ENCODE measurements at places on chromosomes 16 and 17.
A peak's percentile ranks its signal among the peaks of the same experiment; 100 is the strongest.

DNA sequence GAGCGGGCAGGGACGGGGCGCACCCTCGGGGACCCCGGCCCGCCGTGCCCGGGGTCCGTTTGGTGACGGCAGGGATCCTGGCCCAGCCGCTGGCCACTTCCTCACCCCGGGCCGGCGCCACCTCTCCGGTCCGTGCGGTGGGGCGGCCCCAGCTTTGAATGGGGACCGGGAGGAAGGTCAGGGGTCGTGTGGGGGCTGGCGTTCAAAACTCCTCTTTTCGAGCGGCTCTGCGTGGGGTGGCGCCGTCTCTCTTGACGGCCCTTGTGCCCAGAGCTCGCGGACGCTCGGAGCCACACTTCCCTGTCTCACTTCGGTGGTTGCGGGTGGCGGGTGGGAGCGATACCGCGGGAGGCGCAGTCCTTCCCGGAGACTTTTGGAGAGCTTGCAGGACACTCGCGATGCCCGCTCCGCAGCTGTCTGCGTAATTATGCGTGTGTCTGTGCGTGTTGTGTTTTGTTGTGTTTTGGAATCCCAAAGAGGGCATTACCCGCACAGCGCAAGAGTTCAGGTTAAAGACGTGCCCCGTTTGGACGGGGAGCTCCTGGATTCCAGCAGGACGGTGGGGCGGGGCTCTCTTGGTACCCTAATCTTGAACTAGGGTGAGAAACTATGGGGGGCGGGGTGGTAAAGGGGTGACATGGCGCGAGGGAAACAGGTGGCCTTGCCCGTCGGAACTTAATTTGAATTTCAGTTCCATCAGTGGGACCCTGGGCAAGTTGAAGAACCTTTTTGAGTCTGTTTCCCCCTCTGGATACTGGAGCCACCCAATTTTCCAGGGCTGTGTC is 637 bp downstream of the PLCG2 start:
- DNase-seq = no peak

DNA sequence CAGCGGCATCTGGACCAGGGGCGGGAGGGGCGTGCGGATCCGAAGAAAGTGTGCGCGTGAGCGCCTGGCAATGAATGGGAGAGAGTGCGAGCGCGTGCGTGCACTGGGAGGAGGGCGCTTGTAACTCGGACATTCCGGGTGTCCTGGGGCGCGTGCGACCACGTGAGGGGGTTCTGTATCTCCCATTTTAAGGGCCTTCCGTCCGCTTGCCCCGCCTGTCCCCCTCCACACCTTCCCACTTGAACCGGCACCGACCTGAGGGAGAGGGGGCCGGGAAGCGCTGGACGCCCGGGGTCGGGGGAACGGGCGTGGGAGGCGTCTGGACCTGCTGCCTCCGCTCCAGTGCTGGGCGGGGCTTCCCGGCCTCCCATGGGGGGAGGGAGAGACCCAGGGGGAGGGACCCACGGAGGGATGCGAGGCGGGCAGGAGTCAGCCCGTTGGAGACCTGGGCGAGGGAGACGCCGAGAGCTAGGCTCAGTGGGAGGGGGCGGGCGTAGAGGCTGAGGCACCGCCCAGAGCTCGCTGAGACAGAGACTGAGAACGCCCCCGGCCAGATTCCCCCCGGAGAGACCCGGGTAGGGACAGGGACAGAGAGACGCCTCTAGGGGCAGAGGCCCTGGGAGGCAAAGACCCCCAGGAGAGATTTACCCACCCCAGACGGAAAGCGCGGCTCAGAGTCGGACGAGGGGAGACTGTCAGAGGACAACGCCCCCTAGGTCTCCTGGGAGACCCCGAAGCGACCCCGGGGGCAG is at the start of gene KREMEN2:
KREMEN2 (plus strand) TSS at position 553 of the 752 bp plus-strand sequence. CDS start 246 bp downstream, outside the sequence.
- no peak for DNase-seq

DNA sequence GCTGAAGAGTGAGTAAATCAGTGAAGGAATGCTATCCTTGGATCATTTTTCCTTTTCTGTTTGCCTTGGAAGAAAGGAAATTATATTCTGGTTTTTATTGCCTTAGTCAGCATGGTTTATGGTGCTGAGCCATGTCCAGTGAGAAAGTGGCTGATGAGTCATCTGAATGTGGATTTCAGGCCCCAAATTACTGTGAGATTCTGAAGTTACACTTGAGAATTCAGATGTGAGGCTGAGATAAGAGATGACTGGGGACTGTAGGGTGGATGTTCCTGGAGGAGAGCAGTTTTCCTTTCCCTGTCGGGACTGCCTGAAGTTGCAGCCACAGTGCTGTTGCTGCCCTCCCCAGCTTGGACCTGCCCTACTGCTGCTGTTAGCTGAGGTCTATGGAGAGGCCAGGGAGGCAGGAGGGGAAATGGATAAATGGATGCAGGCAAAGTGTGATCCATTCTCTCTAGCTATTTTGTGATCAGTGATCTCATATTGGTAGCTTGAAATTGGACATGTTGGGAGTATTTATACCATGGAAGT is 4.2 kb upstream of the MAP3K14 start:
- DNase-seq = peak; percentile 97

- peak; percentile 95 for DNase-seq
Observed at GRCh38 chr16:15672514-15673167, 22.6 kb downstream of the NDE1 start.

DNA sequence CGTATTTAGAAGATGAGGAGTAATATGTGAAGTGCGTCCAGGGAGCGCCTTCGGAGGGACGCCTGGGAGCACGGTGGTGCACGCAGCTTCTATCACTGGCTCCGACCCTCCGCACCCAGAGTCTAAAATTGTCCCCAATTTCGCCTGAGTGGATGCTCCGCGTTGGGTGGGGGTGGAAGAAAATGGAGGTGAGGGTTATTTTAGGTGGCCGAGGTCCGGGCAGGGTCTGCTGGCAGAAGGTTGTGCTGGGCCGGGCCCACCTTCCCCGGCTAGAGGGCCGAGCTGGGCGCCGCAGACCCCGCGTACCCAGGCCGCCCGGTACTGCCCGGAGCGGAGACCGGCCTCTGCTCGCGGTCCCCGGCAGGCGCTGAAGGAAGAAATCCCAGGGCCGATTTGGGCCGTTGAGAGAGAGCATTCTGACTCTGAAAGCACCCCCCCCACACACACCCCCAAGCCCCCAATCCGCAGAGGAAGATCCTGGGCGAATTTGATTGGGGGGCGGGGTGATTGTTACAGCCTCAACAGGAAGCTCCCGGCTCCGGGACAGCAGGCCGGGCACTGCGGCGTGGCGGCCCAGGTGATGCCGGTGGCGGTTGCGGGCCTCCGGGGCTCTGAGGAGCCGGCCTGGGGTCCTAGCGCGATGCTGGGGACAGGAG is 3.0 kb downstream of the BAHCC1 start:
- peak; percentile 76 for DNase-seq

DNA sequence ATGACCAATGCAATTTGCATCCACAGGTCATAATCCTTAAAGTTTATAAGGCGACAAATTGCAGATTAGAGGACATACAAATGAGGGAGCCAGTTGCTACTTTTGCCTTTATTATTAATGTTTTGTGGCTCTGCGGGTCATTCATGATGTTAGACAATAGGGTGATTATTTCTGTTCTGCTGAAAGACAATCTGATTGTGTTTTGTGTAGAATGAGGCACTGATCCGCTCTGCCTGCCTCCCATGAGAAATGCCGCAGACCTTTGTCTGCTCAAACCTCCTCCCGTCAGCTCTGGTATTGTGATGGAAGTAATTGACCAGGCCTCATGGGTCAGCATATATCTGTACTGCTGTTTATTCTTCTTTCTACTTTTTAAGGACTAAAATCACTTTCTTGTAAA is 224.9 kb downstream of the PRKCA start:
- DNase-seq = no peak

- DNase-seq = no peak
Observed at GRCh38 chr17:44310609-44311376, 2.4 kb downstream of the RUNDC3A start.

- peak; percentile 50 for DNase-seq
Observed at GRCh38 chr16:48165961-48166578, 10.3 kb upstream of the ABCC12 start.

DNA sequence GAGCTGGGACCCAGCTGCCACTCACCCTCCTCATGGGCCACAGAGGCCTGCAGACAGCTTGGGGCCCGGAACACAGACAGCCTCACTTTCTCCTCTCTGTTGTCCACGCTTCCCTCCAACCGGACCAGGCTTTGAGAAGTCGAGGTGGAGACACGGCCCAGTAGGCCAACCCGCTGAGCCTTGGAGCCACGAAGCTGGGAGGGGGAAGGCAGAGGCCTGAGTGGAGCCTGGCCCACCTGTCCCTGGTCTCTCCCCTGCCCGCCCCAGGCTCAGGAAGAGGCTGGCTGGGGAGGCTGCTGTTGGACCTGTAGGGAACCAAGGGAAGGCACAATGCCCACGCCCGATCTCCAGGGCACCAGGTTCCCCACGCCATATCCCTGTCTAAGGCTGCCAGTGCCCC is 48.1 kb downstream of the RMI2 start:
- no peak for DNase-seq

DNA sequence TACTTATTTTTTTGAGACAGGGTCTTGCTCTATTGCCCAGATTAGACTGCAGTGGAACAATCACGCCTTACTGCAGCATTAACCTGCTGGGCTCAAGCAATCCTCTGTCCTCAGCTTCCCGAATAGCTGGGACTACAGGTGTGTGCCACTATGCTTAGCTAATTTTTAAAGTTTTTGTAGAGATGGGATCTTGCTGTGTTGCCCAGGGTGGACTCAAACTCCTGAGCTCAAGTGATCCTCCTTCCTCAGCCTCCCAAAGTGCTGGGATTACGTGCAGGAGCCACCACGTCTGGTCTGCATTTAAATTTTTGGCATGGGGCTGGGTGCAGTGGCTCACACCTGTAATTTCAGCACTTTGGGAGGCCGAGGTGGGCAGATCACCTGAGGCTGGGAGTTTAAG is 41.0 kb upstream of the INTS2 start:
- DNase-seq = no peak

DNA sequence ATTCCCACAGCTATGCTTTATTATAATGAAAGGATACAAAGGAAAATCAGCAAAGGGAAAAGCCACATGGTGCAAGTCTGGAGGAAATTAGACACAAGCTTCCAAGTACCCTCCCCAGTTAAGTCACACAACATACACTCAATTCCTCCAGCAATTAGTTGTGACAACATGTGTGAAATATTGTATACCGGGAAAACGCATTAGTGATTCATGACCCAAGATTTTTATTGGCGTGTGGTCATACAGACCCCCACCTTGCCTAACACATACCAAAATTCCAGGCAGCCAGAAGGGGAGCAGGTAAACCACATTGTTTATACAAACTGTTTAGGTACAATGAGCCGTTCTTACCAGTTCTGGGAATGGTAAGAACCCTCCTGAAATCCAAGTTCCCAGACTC is 160.6 kb downstream of the CYB561 start:
- no peak for DNase-seq

DNA sequence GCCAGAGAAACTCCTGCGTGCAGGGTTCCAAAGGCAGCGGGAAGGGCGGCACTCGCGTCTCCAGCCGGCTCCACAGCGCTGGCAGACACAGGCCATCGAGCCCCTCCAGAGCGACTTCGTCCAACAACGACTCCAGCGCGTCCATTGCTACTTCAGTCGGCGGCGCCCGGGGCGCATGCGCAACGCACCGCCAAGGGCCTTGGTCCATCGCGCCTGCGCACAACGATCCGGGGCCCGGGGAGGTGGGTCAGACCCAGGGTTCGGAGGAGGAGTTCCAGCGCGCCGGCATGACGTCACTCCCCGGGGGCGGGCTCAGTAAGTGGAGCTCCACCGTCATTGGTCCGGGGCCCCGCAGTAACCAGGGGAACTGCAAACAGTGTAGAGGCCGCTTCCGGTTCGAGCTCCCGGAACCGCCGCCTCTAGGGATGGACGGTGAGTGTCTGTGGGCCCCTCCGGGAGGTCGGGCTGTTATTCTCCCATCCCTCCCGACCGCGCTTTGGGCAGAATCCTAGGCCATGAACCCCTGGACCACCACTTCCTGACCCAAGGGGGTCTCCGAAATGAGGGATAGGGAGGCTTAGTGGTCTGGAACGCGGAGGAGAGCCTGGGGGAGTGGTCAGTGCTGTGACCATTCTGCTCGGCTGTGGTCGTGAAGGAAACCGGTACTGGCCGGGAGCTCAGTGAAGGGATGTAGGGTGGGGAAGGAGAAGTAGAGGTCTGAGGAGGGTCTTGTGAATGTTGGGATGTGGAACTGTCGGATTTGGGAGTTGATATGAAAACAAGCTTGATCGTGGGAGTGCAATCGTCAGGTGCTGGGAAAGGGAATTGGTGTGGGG is at the start of the genes GTF3C1 and KATNIP:
GTF3C1 (minus strand) TSS at position 168 of the 836 bp plus-strand sequence; CDS start at position 145, 23 bp downstream.
KATNIP (plus strand) TSS at position 399 of the 836 bp plus-strand sequence; CDS start at position 426, 27 bp downstream.
- DNase-seq = peak; percentile 99

GRCh38 chr16:31527734-31528274 is at the start of gene AHSP:
Gene AHSP (plus strand): TSS chr16:31527900. CDS start chr16:31528140, 240 bp downstream.
- no peak for DNase-seq

- DNase-seq = no peak
Observed at GRCh38 chr16:48565752-48566151, 44.2 kb downstream of the N4BP1 start.

DNA sequence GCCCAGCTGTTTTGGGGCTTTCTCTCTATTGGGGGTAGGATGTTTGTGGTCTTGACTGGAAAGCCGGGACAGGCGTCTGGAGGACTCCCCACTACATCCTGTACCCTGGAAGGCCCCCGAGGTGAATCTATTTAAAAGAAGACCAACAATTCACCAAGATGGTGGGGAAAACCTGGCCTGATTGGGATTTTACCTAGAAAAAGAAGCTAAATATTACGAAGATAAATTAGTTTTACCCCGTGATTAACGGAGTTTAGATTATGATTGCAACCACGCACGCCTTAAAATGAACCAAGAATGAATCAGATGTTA is 779 bp upstream of the CCDC102A start:
- DNase-seq = peak; percentile 47

DNA sequence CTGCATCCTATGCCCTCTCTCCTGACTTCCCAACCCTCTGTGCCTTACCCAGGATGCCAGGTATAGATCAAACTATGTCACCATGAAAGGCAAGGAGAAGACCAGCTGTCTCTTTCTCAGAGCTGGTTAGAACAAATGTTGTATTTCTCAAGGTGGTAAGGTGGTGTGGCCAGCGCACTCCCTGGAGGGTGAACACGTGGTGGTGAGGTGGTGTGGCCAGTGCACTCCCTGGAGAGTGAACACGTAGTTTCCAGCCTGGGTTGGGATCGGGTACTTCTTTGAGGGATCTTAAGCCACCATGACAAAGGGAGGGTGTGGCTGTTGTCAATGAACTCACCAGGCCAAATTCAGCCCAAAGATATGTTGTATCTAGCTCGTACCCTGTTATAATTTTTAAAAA is 26.8 kb downstream of the KATNIP start:
- DNase-seq = no peak

Data from fibroblast of skin of scalp (primary cell).